ENCODE measurements at places on chromosomes 2 and 18.

DNA sequence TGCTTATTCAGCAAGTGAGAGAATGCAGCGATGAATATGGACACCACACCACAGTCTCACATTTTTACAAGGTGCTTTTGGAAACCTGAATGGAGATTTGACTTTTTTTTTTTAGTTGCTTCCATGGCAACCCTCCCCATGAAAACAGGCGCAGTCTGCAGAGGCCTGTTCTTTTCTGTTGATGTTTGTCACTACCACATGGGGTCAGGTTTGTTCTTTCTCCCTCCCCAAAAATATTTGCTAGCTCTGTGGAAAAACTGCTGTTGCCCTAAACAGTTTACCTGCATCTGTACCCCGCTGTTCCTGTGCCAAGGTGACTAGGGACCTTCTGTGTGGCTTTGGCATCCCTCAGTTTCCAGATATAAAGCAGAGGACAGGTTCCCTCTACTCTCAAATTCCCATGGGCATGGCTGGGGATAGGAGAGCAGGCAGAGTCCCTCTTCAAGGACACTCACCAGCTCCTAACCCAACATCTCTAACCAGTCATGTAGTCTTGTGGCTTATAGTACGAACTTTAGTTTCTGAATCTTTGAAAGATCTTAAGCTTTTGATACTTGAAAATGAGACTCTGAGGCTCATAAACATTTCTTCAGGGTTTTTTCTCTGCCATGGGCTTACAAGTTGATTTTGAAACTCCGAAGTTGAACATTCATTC lies 14.7 kb upstream of the MAPRE2 start:
- no peak for DNase-seq

GRCh38 chr2:105390454-105390853 lies 8.4 kb downstream of the FHL2 start:
- DNase-seq = no peak

DNA sequence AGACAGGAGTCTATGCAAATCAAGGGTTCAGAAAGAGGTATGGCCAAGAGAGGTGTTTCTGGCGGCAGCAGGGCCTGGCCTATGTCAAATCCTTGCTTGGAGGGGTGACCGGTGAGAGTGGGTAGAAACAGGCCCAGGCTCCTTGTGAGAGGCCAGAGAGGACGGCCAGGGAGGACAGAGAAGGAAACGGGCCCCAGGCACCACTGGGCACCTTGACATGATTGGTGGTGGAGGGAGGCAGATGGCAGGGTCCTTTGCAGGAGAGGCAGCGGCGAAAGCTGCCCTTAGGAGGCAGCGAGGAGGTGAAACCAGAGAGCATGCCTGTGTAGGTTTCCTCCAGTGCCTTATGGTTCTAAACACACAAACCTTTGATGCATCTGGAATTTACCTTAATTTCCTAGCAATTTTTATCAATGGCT lies 6.2 kb downstream of the RAMP1 start:
- no peak for DNase-seq

GRCh38 chr2:74632209-74632938 lies 15.8 kb downstream of the M1AP start:
- DNase-seq = no peak

GRCh38 chr2:69797836-69798289 lies 31.6 kb upstream of the GMCL1 start:
- DNase-seq = no peak

- DNase-seq = no peak
Observed at GRCh38 chr2:179825494-179825893, 35.9 kb downstream of the ZNF385B start.

Data from activated naive CD4-positive, alpha-beta T cell treated with Interleukin-2 at 50 U/mL for 16 hours (primary cell).